ENCODE measurements at places on chromosomes 5 and 9.
A peak's percentile ranks its signal among the peaks of the same experiment; 100 is the strongest.

DNA sequence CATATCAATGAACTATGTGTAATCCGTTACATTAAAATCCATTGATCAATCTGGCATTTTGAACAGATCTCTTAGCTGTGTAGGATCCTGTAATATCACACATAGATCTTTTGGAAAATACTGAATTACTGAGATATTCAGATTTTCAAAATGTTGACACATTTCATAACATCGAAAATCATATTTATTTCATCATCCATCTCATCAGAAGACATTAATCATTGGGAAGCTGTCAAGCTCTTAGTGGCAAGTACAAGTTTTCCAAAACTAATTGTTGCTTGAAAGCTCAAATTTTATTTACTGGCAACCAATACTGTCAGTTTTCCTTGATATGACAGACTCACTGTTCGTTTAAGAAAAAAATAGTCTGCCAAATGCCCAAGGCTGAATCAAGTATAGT is 8.5 kb downstream of the NR6A1 start:
- DNase-seq: no peak

DNA sequence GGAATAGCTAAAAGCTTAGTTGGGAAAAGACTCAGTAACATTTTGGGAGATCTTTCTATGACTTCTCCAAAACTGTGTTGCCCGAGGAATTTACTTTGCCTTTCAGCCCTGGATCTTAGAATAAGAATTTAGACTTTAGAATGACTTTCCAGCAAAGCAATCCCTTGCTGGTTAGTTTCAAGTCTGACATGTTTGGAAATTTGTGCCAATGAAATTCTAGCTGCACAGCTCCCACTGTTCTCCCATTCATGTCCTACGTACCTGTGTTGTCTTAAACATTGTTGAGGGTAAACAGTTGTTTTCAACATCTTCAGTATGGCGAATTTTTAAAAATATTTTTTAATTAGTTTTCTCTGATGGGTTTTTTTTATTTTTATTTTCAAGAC is 111.4 kb downstream of the CCDC192 start:
- no peak for DNase-seq

- no peak for DNase-seq
These were observed 557.0 kb downstream of the TLE1 start for GRCh38 chr9:81132318-81132717.

DNA sequence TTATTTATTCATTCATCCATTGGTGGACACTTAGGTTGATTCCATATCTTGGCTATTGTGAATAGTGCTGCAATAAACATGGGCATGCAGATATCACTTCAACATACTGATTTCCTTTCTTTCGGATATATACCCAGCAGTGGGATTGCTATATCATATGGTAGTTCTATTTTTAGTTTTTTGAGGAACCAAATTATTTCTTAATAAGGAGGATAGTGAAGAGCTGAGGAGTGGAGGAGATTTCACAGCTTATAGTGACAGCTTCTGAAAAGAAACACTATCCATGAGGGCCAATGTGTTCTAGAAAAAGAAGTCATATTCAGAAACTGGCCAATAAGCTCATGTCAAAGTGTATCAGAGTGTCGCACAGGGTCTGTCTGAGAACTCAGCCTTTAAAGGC is 183.3 kb downstream of the SEC61B start:
- DNase-seq: no peak

DNA sequence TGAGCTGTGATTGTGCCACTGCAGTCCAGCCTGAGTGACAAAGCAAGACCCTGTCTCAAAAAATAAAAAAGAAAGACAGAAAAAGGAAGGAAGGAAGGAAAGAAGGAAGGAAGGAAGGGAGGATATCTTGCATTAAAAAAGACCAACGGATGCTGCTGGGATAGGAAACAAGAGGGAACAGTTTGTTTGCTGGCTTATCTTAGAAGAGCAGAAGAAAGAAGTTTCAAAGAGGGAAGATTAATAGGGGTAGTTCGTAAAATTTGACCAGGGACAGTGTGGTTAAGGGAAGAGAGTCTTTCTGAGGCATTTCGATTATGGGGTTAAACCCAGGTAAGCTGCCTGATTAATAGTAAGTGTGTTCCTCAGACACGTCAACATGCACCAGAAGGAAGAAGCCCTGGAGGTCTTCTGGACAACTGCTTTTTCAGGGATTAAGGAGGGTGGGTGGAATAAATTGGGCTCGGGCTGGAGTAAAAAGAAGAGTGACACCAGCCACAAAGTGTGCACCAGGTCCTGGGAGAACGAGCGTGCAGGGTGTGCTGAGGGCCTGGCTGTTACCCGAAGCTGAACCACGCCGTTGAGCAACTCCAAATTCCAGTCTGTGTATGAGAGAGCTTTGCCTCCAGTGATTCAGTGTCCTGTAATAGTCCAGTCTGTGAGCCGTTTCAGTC is 24.8 kb downstream of the FYB1 start:
- no peak for DNase-seq

- DNase-seq: no peak
These were observed 863.8 kb downstream of the TLE4 start for GRCh38 chr9:80435591-80435990.

DNA sequence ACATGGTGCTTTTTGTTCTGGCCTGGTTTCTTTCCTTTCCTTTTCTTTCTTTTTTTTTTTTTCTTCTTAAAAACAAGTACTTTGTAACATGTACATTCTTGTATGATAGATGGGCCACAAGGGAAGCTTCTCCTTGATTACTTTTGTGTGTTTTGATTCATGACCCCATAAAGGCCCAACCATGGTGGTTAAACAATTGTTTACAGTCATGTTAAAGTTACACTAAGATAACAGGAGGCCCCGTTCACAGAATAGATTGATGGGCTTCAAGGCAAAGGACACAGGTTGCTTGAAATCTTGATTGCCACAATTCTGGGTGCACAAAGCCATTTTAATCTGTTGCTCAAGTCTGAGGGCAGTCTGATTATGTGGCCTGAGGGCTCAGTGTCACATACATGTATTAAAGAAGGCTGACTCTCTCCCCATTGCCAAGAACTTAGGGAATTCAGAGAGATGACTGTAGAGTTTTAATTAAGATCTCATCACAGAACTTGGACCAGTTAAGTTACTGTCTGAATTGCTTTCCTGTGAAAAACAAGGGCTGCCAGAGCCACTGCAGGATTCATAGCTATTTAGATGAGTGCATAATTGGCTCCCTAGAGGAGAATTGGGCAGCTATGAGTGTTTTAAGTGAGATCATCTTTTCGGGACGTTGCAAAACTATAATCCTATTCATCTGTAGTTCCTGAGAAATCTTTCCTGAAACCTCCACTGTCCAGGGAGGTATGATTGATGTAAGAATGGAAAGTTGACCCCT is 163.4 kb downstream of the TLE4 start:
- no peak for DNase-seq

DNA sequence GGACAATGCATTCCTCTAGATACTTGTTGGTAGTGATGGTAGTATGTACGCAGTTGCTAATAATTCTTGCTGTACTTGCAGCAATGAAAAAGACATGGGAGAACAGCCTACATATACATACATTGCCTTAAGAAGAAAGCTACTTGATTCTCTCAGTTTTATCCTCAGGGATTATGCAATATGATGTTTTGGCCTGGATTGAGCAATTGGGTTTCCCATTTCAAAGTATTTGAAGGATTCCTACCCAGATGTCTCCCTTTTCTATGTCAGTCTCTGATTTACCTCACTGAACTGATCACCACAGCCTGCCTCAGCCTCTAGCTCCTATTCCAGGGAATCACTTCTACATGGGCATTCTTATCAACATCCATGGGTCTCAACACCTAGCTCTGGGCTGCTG is 210.1 kb upstream of the CDH10 start:
- no peak for DNase-seq

DNA sequence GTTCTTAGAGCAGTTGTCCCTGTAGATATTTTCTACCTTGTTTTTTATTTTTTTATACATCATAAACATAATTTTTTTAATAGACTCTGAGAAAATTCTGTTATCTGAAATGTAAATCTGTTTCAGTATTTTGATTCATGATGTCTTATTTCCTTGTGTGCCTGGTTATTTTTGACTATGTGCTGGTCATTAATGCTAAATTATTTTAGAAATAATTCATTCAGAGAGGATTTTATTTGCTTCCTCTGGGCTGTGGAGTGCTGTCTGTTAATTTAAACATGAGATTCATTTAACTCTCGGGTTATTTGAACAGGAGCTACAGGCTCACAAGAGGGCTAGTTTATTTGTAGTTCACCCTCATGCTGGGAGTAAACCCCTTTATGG is 124.3 kb upstream of the PITX1 start:
- no peak for DNase-seq

DNA sequence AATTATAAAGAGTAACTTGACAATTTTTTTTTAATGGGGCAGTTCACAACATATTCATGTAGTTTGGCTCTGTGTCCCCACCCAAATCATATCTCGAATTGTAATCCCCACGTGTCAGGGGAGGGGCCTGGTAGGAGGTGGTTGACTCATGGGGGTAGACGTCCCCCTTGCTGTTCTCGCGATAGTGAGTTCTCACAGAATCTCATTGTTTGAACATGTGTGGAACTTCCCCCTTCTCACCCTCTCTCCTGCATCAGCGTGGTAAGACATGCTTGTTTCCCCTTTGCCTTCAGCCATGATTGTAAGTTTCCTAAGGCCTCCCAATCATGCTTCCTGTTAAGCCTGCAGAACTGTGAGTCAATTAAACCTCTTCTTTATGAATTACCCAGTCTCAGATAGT is 40.7 kb downstream of the FBXW11 start:
- no peak for DNase-seq

GRCh38 chr9:34400275-34400674 is 23.6 kb upstream of the MYORG start:
- DNase-seq: no peak

- no peak for DNase-seq
These were observed 261.3 kb downstream of the PIK3R1 start for GRCh38 chr5:68476854-68477253.

DNA sequence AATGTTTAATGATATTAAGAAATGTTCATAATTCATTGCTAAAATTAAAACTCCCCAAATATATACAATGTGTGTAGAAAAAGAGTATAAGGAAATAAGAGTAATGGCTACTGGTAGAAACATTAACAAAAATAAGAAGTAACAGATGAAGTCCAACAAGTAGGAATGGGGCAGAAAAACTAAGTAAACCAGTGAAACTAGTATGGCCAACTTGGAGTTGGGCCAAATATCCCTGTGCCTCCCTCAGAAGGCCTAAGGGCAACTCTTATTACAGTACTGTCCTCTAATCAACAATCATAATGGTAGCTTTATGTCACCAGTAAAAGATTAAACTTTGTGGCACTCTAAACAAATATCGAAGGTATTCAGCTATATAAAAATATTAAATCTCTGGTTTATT is 93.5 kb downstream of the SSBP2 start:
- no peak for DNase-seq

GRCh38 chr5:66324357-66324756 is 180.3 kb downstream of the SREK1 start:
- DNase-seq: peak; percentile 92

DNA sequence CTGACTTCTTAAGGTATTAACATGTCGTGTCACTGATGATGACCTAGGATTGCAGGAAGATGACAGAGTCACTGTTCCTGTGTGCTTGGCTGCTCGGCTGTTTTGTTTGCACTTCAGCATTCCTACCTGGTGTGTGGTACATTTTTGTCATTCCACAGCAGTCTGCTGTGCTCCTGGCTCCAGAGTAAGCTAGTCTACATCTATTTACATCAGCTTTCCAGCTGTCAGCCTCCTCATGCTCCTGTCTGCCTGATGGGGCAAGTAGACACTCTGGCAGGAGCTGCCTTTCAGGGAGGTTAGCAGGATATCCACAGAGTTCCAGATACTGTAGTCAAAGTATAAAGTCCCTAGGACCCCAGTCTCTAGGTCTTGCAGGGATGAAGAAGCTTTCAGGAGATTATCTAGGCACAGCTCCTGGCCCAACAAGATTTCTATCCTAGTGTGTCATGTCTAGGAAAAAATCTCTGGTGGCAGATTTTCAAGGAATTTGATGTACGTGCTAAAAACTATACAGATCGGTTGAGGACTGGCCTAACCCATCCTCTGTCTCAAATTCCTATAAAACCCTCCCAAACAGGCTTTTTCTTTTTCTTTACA is 28.4 kb downstream of the RUSC2 start:
- no peak for DNase-seq

DNA sequence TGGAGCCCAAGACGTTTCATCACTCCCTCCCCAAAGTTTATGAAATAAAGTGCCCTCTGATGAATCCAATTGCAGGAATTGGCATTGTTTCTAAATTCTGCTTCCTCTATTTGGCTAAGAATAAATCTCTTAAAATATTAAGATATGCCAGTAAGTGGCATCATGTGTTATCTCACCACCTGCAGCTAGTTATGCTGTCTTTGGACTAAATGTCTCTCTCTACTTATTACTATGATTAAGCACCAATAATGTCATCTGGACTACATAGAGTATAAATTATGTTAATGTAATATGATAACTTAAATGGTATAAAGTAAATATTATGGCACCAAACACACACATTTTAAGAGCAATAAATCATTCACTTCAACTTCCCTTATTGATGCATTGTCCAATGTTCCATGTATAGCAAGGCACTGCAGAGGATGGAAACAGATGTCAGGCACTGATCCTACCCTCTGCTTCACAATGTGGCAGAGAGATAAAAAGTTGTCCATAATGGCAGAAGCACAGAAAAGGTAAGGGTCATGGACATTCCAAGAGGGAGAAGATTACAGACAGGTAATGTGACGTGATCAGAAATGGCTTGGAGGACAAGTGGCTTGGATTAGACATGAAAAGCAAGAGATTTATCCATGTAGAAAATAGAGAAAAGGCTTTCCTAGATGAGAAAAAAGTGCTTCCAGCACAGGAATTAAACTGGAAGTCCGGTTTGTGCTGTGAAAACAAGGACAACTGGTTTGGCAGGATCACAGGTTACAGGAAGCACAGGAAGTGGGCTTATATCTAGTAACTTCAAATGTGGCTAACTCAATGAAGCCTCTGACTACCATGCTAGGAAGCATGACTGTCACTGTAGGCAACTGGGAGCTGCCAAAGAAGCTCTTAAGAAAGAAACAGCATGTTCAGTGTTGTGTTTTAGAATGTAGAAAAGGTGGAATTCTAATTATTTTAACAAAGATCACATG is 26.7 kb downstream of the MARCHF11 start:
- DNase-seq: peak; percentile 18
